ENCODE measurements at places on chromosomes 2 and 18.

- ATAC-seq, result no peak
These were observed 225.2 kb downstream of the GLI2 start for GRCh38 chr2:120960770-120961366.

- no peak for ATAC-seq
These were observed 21.5 kb downstream of the SH2D6 start for GRCh38 chr2:85439986-85440385.

GRCh38 chr2:86194751-86195054, 559 bp downstream of the IMMT start:
- ATAC-seq, result no peak

- peak; percentile 56 for ATAC-seq
These were observed 1.2 kb downstream of the TFPI start for GRCh38 chr2:187552828-187553681.

DNA sequence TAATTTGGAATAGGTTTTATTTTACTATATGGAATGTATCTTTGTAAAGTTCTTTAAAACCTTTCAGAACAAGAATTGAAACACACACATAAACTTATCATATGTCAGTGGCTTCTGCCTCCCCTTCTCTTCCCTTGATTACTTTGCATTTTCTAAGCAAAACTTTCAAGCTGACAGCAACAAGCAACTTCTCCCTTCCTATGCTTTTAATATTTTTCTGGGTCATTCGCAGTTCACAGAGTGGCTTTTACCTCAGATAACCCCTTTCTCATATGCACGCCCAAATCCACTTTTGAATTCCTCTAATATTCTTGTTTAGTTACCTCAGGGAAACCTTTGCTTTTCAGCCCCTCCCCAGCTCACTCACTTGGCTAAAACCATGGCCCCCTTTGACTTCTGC, 36.7 kb upstream of the CDC42EP3 start:
- ATAC-seq, result no peak

GRCh38 chr2:45121236-45121927, 112.1 kb upstream of the SIX2 start:
- ATAC-seq, result 0 out of 3 replicates have a peak, but pooled peaks have one; percentile 6

DNA sequence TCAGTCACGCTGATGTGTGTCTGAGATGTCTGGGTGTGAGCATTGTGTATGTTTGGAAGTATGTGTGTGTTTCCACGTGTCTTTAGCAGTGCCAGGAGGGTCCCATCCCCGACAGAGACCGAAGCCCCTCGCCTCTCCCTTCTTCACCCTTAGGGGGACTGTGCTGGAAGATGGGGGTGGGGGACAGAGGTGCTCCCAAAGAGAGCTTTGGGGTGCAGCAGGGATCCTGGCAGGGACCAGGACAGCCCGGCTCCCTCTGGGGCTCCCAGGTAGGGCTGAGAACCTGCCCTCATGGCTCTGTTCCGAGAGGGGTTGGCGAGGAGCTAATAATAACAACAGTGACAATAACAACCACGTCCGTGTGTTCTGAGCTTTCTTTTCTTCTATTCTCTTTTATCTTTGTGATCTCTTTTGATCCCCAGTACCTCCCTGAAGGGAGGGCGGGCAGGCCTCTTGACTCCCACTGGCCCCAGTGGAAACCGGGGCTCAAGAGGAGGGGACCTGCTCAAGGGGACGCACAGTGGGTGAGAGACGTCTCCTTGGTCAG, 57.6 kb downstream of the SMAD7 start:
- no peak for ATAC-seq

- no peak for ATAC-seq
These were observed 765 bp upstream of the ID2 start for GRCh38 chr2:8680822-8681760.

DNA sequence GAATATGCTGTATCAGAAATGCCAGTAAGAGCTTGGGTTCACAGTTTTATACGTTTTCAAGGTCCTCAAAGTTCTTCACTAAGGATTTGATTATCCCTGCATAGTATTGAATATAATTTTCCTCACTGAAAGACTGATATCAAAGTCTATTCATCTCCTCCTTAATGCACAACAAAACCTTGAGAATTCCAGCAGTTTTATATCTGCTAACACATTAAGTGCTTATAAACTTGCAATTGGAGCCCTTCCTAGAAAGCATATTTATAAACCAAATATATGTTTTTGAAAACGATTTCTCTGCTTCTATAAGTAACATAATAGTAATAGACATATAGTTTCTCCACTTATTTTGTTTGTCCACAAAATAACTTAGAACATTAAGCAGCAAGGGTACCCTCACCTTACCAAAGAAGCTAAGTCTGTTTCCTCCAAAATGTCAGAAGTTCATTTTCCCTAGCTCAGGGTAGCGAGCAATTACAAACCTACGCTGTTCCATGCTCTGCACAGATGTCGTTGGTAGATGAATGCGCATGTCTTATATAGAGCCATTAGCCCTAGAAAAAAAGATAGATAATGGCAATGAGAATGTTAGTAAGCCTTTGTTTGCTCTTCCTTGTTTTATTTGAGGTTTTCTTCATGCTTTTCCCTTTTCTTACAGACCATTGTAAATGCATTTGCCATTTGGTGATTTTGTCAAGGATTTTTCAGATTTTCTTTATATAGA, 213.2 kb downstream of the RBM43 start:
- no peak for ATAC-seq

DNA sequence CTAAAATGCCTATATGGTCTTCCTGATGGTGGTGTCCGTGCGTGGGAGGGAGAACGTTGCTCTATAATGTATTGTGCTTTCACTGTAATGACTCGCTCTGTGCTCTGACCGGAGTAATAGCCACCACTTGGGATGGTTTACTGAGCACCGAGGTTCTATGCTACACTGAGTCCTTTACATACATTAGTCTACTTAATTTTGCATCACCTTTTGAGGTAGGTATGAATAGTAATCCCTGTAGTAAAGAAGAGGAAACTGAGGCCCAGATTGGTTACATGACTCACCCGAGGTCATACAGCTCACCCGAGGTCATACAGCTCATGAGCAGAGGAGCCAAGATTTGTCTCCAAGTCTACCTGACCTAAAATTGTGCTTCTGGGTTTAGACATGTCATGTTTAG, 79.5 kb downstream of the ARMC9 start:
- ATAC-seq, result no peak

GRCh38 chr18:41745166-41746049, 209.6 kb upstream of the PIK3C3 start:
- peak; percentile 100 for ATAC-seq

GRCh38 chr2:39540414-39540813, 103.3 kb upstream of the MAP4K3 start:
- ATAC-seq, result no peak

- no peak for ATAC-seq
These were observed 44.3 kb downstream of the ST3GAL5 start for GRCh38 chr2:85844486-85844885.

GRCh38 chr2:216113572-216113971, 4.4 kb downstream of the XRCC5 start:
- ATAC-seq, result no peak

GRCh38 chr18:80252136-80252535, 4.8 kb upstream of the PARD6G start:
- no peak for ATAC-seq

- ATAC-seq, result no peak
These were observed 120.3 kb downstream of the INO80D start for GRCh38 chr2:205965707-205966106.

GRCh38 chr2:64711252-64711800, 57.6 kb upstream of the SERTAD2 start:
- no peak for ATAC-seq

- ATAC-seq, result no peak
These were observed 698.1 kb upstream of the NXPH2 start for GRCh38 chr2:139478165-139478914.

DNA sequence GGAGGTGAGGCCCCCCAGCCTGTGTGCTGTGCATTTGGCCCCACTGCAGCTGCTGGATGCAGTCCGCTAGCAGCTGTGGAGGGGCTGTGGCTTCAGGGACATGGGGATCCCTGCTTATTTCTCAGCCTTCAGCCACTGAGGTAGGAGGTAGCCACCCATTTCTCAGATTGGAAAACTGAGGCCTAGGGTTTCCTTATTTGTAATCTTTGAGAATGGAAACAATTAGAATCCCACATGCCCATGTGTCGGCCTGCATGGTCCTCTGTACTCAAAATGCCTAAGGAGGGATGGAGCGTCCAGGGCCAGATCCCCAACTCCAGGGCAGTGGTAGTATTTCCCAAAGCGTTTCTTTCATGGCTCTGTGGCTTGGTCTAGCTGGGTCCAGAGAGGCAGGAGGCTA, 42.1 kb downstream of the TOGARAM2 start:
- no peak for ATAC-seq

GRCh38 chr18:5972298-5972697, 77.0 kb upstream of the TMEM200C start:
- ATAC-seq, result no peak

GRCh38 chr2:148955798-148956197, 80.8 kb downstream of the KIF5C start:
- ATAC-seq, result no peak

DNA sequence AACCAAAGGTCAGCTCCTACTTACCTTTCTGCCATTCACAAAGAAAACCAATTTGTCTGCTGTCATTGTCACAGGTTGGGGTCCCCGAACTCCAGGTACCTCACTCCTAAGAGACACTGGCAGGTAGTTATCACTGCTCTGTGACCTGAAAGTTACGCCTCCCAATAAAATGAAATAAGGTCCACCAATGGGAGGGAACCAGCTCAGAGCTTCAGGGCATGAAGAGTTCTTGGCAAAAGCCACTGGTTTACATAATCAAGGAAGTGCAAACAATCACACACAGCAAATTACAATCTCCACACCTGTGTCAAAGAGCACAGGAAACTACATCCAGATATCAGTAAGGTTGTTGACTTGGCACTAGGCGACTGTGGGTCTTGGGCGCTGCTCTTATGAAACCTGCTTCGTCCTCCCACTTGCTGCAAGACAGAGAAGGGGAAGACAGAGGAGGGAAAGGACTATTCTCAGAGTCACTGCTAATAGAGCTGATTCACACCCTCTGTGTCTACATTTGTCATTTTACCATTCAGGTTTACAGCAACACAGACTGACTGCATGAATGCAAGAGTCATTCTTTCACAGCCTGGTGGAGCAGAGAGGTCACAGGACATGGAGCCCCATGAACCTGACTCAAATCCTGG, at the start of gene XDH:
Gene XDH, minus strand, starts transcription at position 142 of the 641 bp plus-strand sequence. Its CDS starts 76 bp downstream, at position 66.
- no peak for ATAC-seq

- ATAC-seq, result no peak
These were observed 14.3 kb upstream of the FAHD2A start for GRCh38 chr2:95388091-95388692.

DNA sequence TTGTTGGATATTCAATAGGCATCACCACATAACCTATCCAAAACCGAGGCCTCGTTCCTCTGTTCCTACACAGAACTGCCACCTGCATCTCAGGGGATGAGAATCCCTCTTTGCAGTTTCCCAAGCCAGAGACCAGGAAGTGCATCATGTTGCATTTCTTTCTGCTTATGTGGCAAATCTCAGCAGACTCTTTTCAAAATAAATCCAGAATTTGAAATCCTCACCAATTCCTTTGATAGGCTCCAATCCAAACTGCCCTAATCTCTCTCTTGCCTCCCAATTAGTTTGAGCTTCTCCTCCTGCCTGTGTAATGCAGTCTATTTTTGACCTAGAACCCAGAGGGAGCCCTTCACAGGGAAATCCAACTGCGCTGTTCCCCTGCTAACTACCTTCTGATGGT, 215.5 kb downstream of the RNF144A start:
- ATAC-seq, result no peak

DNA sequence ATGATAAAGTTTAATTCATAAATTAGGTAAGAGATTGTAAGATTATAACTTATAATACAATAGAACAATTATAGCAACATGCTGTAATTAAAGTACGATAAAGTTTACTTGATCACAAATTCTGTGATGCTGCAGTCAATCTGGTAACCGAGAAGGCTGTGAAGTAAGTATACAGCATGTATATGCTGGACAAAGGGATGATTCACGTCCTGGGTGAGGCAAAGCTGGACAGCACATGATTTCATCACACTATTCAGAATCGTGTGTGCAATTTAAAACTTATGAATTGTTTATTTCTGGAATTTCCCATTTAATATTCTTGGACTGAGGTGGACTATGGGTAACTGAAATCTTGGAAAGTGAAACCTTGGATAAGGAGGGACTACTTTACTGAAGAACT, 522.2 kb upstream of the CNTNAP5 start:
- no peak for ATAC-seq

DNA sequence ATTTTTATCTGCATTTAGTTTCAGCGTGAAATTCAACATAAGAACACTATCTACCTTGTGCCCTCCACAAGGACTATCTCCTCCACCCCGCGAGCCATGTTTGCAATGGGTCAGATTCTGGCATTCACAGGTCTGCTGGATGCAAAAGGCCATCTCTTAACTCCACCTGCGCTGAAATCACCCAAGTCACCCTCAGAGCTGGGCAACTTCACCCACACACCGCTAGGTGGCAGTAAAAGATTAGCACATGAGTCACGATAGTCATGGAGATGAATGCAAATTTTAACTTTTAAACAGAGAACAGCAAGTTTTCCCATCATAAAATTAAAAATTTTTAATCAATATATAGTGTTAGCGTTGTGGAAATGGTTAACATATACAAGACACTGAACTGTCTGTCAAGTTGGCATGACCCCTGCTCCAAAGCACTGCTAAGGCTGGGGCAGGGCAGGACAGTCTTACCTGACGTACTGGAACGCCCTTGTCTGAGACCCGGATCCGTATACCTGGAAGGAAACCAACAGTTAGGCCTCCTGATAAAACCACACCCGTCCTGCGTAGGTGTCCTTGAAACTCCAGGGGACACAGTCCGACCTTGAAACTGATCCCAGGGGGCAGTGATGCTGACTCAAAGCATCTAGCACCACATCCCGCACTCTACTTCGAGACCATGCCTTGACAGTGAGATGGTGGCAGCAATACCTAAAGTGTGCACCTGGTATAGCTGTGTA, 89.6 kb downstream of the UXS1 start:
- ATAC-seq, result peak; percentile 88

GRCh38 chr2:186431306-186431705, 54.8 kb upstream of the ZC3H15 start:
- ATAC-seq, result no peak

GRCh38 chr2:70978341-70979179, at the start of gene ANKRD53:
Gene ANKRD53, plus strand, starts transcription at chr2:70978630. Its CDS starts 16 bp downstream, at chr2:70978646.
- no peak for ATAC-seq

- peak; percentile 89 for ATAC-seq
These were observed 61.2 kb upstream of the GPC1 start for GRCh38 chr2:240374085-240374907.

- no peak for ATAC-seq
These were observed 17.3 kb upstream of the EPC2 start for GRCh38 chr2:148627224-148627623.

GRCh38 chr2:159863526-159864160, 65.6 kb upstream of the CD302 start:
- no peak for ATAC-seq

- ATAC-seq, result peak; percentile 95
These were observed 372.7 kb downstream of the FBXO15 start for GRCh38 chr18:73774811-73775509.

GRCh38 chr2:192749611-192750200, 555.0 kb upstream of the TMEFF2 start:
- ATAC-seq, result peak; percentile 95

GRCh38 chr2:179812501-179812900, 48.9 kb downstream of the ZNF385B start:
- ATAC-seq, result no peak
